ENCODE measurements at places on chromosomes 2 and 18.

DNA sequence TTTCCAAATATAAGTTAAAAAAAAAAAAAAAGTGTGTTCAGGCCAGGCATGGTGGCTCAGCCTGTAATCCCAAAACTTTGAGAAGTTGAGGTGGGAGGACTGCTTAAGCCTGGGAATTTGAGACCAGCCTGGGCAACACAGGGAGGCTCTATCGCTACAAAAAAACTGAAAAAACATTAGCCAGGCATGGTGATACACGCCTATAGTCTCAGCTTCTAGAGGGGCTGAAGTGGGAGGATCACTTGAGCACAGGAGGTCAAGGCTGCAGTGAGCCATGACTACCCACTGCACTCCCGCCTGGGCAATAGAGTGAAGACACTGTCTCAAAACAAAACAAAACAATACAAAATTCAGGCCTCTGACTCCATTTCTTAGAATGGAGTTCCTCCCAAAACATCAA lies 9.2 kb downstream of the USP37 start:
- DNase-seq = no peak

DNA sequence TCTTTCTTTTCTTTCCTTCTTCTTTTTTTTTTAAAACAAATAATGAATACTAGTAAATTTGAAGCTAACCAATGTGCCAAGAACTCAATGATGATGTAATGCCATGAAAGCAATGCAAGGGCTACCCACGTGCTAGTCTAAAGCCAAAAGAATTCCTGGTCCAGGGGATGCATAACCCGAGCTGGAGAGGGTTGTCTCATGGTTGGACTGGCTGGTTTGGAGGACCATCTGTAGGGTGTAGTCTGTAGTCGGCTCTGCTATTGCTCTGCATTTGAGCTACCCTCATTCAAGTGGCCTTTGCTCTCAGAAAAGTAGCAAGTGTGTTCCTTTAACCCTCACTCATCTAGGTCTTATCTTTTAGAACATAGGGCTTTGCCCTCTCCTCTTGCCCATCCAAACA lies 469.6 kb upstream of the CELF4 start:
- no peak for DNase-seq

GRCh38 chr2:46874236-46874929 lies 41.2 kb downstream of the MCFD2 start:
- no peak for DNase-seq

- no peak for DNase-seq
These were observed 57.3 kb upstream of the PSMD14 start for GRCh38 chr2:161250864-161251436.

- no peak for DNase-seq
These were observed 49.9 kb downstream of the DGKD start for GRCh38 chr2:233404222-233404621.

DNA sequence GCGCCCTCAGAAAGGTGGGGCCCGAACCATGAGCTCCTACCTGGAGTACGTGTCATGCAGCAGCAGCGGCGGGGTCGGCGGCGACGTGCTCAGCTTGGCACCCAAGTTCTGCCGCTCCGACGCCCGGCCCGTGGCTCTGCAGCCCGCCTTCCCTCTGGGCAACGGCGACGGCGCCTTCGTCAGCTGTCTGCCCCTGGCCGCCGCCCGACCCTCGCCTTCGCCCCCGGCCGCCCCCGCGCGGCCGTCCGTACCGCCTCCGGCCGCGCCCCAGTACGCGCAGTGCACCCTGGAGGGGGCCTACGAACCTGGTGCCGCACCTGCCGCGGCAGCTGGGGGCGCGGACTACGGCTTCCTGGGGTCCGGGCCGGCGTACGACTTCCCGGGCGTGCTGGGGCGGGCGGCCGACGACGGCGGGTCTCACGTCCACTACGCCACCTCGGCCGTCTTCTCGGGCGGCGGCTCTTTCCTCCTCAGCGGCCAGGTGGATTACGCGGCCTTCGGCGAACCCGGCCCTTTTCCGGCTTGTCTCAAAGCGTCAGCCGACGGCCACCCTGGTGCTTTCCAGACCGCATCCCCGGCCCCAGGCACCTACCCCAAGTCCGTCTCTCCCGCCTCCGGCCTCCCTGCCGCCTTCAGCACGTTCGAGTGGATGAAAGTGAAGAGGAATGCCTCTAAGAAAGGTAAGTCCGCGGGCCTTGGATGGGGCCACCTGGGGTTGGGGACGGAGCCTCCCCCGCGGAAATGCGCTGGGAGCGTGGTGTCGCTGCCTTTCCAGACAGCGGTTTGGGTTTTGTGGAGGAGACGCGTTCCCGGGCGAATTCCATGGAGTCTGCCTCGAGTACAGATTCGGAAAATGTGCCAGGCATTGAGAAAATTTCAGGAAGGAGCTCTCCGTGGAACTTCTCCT lies 559 bp downstream of the HOXD1 start:
- no peak for DNase-seq

- no peak for DNase-seq
These were observed 5.3 kb upstream of the FAM110C start for GRCh38 chr2:51613-52012.

DNA sequence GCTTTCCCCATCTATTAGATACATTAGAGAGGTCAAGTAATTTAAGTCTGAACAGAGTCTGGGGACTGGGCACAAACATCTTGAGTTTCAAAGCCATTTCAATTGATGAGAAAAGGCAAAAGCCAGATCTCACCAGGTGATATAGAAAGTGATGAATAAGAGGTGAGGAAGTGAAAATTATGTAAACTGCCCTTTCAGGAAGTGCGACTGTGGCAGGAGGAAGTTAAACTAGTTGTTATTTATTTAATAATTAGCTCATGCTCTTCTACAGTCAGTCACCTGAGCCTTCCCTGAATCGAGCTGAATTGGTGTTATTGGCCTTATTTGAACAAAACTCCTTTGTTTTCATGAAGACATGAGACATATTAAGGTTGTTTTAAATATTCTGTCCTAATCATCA lies 115.1 kb downstream of the CDH20 start:
- DNase-seq = no peak

DNA sequence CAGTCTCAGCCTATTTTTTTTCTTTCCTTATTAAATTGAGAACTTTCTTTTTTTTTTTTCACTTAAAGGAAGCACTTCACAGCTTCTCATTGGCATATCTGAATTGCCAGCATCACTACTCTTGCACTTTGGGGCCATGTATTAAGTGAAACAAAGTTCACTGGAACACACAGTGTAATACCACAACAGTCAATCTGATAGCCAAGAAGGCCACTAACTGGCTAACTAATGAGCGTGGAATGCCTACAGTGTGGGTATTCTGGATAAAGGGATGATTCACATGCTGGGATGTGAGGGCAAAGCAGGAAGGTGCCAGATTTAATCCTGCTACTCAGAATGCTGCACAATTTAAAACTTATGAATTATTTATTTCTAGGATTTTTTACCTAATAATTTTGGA lies 11.7 kb upstream of the C18orf63 start:
- no peak for DNase-seq

DNA sequence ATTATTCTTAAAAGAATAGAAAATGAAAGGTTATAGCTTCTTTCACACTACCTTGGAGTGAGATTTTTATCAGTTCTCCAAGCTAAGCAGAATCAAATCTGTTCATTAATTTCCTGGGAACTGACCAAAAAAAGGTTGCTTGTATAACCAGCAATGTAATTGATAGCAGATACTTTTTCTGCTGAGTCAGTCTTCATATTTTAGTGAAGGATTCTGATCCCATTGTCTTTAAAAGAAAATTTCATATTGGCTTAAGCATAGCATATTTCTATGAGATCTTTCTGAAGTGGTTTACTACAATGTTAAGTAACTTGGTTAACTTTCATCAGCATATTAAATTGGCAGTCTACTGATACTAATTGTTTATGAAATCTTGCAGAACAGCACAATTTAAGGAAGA lies 338.0 kb downstream of the TMX3 start:
- no peak for DNase-seq

All from femur (tissue), 1 donor.